Right cardiac atrium (tissue), 5 donors: ENCODE measurements at places on chromosomes 3 and 15. TPM values are rescaled to one million over a fixed set of nuclear protein-coding genes. Genes with fewer than 3 reads are reported as not detected.

DNA sequence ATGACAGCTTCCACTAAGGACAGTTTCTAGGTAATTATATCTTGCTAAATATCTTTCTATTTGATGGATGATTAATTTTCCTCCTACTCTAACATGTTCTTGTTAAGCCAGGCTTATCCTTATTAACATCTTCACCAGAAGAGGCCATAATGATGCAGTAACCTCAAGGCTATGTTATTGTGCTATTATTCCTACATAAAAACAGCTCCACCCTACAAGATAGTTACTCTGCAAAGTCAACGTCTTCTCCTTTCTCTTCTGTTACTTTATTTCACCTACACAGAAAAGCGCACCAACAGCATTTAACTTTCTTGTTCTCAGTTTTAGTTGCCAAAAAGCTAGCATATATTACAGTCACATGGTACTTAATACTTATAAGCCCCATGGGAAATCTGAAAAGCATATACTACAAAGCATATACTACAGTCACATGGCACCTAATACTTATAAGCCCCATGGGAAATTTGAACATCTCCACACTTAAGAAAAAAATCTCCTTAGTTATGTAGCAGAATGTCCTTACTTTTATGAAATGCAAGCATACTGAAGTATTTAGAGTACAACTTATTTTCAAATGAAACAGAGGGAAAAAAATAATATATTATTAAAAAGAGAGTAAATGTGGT, 13.4 kb downstream of the ADAM10 start:
- DNase-seq, result no peak

GRCh38 chr3:131922356-131922755, 112.5 kb downstream of the CPNE4 start:
- no peak for DNase-seq

DNA sequence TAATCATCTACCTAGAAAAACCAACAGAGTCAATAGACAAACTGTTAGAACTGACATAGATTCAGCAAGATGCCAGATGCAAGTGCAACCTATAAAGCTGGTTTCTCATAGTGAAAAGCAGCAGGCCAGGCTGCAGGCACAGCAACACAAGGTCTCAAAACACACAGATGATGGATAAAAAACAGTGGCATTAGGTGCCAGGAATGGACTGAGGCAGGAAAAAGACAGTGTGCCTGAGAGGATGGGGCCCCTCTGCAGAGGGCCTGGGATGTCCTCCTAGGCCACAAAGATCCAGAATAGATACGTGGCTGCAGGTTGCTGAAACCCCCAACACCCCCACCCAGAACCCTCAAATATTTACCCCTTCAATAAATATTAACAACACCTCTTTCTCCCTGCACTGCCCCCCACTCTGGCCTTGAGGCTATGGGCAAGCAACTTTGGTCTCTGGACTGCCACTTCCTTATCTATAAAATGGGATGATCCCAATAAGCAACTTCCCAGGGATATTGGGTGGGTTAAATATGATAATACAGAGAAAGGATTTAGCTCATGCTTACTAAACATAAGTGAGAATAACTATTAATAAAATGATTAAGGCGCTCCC, 35.2 kb upstream of the FGD5 start:
- no peak for DNase-seq

SIDT1 gene
- total RNA-seq, result 0.66 TPM

MYO5C gene
- 3.9 TPM for total RNA-seq

GRCh38 chr15:85556618-85556895, 176.2 kb downstream of the AKAP13 start:
- DNase-seq, result no peak

DNA sequence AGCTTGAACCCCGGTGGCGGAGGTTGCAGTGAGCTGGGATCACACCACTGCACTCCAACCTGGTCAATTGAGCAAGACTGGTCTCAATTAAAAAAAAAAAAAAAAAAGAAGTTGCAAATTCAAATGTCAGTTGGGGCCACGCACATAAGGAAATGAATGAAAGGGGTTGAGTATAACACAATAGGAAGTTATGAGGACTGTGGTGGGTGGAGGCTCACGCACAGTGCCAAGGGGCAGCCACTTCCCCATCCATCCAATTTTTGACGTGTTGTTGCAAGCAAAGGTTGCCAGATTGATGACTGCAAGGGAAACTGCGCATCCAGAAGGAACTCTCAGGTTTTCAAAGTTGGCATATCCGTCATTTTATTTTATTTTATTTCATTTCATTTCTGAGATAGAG, 532.2 kb downstream of the NTRK3 start:
- DNase-seq, result peak; percentile 52

GRCh38 chr3:119305286-119305685, 11.1 kb downstream of the ARHGAP31 start:
- no peak for DNase-seq

LRRC34 gene
- total RNA-seq, result 2.3 TPM

KLHL25 gene
- 4.8 TPM for total RNA-seq

GRCh38 chr3:99842826-99843589, 25.3 kb downstream of the CMSS1 start:
- no peak for DNase-seq

- DNase-seq, result no peak
Observed at GRCh38 chr3:149374391-149374790, 3.1 kb downstream of the TM4SF1 start.

IL12A gene
- 1.0 TPM for total RNA-seq

- DNase-seq, result no peak
Observed at GRCh38 chr15:98715890-98716443, 67.6 kb downstream of the IGF1R start.

GRCh38 chr3:191269289-191270085, 59.7 kb upstream of the CCDC50 start:
- no peak for DNase-seq

- no peak for DNase-seq
Observed at GRCh38 chr3:187802928-187803259, 57.6 kb upstream of the BCL6 start.

GOLGA8J gene
- total RNA-seq, result not detected

- DNase-seq, result no peak
Observed at GRCh38 chr15:27330326-27330725, 359.3 kb downstream of the GABRG3 start.

TMEM40 gene
- total RNA-seq, result 3.6 TPM

TMCO5A gene
- total RNA-seq, result not detected

DNA sequence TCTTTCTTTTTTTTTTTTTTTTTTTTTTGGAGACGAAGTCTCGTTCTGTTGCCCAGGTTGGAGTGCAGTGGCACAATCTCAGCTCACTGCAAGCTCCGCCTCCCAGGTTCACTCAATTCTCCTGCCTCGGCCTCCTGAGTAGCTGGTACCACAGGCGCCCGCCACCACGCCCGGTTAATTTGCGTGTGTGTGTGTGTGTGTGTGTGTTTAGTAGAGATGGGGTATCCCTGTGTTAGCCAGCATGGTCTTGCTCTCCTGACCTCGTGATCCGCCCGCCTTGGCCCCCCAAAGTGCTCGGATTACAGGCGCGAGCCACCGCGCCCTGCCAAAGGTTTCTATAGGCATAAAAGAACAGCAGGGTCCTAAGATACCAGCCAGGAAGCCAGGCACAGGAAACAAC, 261.0 kb upstream of the CCDC54 start:
- DNase-seq, result no peak

DNA sequence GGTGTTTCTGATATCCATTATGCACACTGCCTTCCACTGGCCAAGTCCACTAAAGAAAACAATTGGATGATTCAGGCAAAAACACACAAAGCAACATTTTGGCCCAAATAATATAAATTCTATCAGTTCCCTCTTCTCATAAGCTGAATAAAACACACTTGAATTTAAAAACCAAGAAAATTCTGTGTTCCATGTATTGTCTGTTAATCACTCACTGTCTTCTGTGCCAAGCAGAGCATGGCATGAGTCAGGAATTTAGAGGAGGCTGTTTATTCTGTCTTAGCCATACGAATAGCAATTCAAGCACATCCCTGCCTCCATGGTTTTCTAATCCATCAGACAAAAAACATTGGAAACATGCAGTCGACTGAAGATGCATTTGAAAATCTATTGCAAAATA, 215.6 kb upstream of the UMPS start:
- no peak for DNase-seq

DNA sequence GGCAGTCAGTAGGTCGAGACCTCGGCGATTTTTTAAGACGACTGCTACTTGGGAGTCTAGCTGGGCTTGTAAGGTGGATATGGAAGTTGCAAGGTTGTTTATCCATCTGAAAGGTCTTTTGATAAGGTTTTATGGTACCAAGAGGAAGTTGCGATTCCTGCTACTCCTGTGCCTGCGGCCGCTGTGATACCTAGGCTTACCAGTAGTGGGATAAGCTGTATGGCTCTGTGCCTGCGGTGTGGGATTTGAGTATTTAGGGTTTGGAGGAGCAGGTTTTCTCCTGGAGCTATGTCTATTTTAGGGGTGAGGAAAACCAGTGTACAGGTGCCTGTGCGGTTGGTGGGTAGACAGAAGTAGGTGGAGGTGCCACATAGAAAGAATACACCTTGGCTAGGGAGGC, 1059.8 kb downstream of the SI start:
- no peak for DNase-seq

GOLGA6L10 gene
- 1.4 TPM for total RNA-seq

GRCh38 chr3:101984356-101984755, 135.0 kb downstream of the NFKBIZ start:
- no peak for DNase-seq

GRCh38 chr3:120170223-120170622, 76.0 kb upstream of the GSK3B start:
- no peak for DNase-seq

- DNase-seq, result no peak
Observed at GRCh38 chr3:164465172-164465571, 613.1 kb downstream of the SI start.

TMC3 gene
- total RNA-seq, result 0.14 TPM

GRCh38 chr3:160473978-160474377, 24.4 kb upstream of the TRIM59 start:
- DNase-seq, result no peak

DNA sequence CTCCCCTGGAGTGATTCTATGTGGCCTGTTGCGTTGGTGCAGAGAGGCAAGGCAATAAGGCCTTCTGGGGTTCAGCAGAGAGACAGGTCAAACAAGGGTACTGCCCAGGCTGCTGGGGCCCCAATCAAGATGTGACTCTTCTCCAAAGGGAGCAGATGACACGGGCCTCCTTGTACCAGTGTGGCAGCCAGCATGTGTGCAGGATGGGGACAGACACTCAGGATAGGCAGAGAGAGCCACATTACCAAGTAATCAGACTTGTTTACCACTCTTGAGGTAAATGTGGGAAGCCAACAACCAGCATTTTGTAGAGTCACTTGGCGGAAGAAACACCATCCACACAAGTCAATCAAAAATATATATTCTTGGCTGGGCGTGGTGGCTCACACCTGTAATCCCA, 95.3 kb upstream of the DLG1 start:
- no peak for DNase-seq

ACTC1 gene
- 9,200 TPM for total RNA-seq

MAP1A gene
- total RNA-seq, result 39.5 TPM

GRCh38 chr3:87621667-87622066, 345.3 kb upstream of the POU1F1 start:
- DNase-seq, result no peak

DNA sequence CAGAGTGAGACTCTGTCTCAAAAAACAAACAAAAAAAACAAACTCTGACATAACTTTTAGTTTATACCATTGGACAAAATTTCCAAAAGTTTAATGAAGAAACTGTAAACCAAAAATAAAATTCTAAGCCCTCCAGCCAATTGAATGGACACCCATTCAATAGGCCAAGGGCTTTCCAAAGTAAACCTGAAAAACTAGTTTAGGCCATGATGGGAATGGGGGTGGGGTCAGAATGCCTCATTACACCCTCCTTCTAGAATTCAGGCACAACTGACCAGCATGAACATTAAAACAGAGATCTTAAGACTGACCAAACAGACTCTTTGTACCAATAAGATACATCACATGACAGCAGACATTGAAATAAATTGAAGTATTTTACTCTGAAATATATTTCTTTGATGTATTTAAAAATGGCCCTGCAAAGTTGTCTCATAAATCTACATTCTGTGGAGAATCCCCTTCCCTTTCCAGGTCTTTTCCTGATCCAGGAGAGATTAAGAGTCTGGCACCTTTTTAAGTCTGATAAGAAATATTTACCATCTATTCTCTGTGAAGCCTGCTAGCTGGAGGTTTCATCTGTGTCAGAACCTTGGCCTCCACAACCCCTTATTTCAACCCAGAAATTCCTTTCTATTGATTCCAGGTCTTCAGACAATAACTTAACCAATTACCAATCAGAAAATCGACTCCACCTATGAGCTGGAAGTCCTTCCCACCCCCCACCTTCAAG, 15.7 kb downstream of the THOC7 start:
- no peak for DNase-seq

DNA sequence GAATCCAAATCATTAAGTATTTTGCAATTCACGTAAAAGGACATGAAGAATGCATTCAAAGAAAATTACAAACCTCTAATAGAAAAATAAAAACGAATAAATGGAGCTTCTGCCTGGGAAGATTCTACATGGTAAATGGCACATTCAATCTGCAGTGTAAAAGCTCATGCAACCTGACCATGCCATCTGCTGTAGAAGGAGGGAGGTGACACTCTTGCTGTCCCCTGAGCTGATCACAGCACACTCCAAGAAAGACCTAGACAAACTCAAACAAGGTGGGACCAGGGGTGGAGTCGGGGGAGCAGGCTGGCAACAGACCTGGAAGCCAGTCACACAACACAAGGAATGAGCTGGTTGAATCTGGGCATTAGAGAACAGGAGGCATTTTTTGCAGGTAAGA, 101.8 kb downstream of the BDH1 start:
- no peak for DNase-seq

GRCh38 chr3:88713233-88713691, 394.2 kb upstream of the EPHA3 start:
- DNase-seq, result no peak

DNA sequence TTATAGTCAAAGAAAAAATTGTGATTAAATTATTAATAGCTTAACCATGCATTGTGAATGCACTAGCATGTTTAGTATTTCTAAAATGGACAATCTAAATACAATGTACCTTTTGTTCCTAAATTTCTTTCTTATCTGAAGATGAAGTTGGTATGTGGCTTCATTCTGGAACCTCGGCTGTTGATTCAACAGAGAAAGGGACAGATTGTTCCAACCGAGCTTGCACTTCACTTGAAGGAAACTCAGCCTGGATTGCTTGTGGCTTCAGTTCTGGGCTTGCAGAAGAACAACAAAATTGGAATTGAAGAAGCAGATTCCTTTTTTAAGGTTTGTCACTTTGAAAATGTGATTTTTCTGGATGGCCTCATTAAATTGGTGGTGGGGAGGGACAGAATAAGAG, 32.6 kb downstream of the HPS3 start:
- DNase-seq, result no peak

SV2B gene
- total RNA-seq, result 0.69 TPM
